Left ventricle myocardium inferior (tissue), 1 donor: ENCODE measurements at places on chromosomes 11 and 22. TPM values are rescaled to one million over a fixed set of nuclear protein-coding genes. Genes with fewer than 3 reads are reported as not detected.

GRCh38 chr22:30864441-30865420, 103.8 kb downstream of the MORC2 start:
- H3K4me3 ChIP-seq = no peak overlapping the region
- H3K27me3 ChIP-seq = no peaks in the 10 kb centered on the region
- no peaks in the 10 kb centered on the region for H3K4me1 ChIP-seq

DNA sequence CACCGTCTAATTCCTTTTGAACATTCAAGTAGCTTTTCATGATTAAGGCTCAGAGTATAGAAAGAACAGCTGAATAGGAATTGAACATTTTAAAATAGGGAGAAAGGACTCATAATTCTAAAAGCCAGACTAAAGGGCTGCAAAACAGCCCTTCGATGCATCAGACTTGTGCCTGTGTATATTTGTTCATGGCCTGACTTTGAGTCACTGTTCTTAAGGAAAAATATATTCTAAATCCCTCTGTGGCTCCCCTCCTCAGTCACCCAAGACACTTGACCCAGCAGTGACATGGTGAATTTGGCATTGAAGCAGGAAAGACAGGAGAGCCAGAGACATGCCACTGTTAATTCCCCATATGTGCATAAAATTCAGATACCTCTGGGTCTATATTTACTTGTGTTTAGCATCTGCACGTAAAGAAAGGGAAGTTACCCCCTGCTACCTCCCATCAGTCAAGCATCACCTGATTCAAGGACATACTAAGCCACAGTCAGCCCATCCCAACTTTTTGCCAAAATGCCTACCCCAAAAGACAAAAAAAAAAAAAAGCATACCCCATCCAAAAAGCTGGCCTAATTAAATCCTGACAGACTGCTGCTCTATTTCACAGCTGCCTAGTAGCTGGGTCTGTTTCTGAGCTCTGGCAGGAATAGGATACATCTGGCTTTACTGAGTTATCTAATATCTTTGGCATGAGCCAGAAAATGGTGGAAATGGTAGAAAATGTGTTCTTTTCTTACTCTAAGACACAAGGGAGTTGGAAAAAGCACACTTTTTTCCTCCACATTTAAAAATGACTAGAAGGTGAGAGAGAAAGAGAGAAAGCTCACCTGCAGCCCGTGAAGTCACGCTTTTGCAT, 93.5 kb downstream of the COMMD9 start:
- peaks cover 11% of the 10 kb centered on the region for H3K4me1 ChIP-seq
- H3K27ac ChIP-seq = peak overlapping the region; percentile 74
- peaks cover 15% of the 10 kb centered on the region for H3K27me3 ChIP-seq
- no peaks in the 10 kb centered on the region for H3K36me3 ChIP-seq

- no peaks in the 10 kb centered on the region for H3K4me1 ChIP-seq
- no peaks in the 10 kb centered on the region for H3K36me3 ChIP-seq
- no peak overlapping the region for H3K27ac ChIP-seq
- peaks cover 8% of the 10 kb centered on the region for H3K27me3 ChIP-seq
These were observed 19.4 kb upstream of the VSTM5 start for GRCh38 chr11:93869830-93870229.

GRCh38 chr22:39381009-39381755, 18.4 kb upstream of the TAB1 start:
- no peak for DNase-seq
- H3K4me1 ChIP-seq = no peaks in the 10 kb centered on the region
- no peak overlapping the region for H3K27ac ChIP-seq
- H3K27me3 ChIP-seq = no peaks in the 10 kb centered on the region

- no peaks in the 10 kb centered on the region for H3K36me3 ChIP-seq
- no peak overlapping the region for H3K4me3 ChIP-seq
- H3K4me1 ChIP-seq = no peaks in the 10 kb centered on the region
- no peak for DNase-seq
- no peak overlapping the region for H3K27ac ChIP-seq
These were observed 109.7 kb downstream of the INSC start for GRCh38 chr11:15224466-15224865.

Gene PRRG4
- total RNA-seq = 0.33 TPM

Gene KBTBD3
- total RNA-seq = 13.8 TPM

Gene RAB30
- total RNA-seq = 24.7 TPM

Gene GTSE1
- total RNA-seq = 0.25 TPM

Gene SIK2
- total RNA-seq = 16.3 TPM
